Stimulated activated CD8-positive, alpha-beta memory T cell treated with anti-CD3 and anti-CD28 coated beads, Interleukin-4, amount 100 ng/mL, for 4 hours (primary cell): ENCODE measurements at places on chromosomes 3 and 15.

DNA sequence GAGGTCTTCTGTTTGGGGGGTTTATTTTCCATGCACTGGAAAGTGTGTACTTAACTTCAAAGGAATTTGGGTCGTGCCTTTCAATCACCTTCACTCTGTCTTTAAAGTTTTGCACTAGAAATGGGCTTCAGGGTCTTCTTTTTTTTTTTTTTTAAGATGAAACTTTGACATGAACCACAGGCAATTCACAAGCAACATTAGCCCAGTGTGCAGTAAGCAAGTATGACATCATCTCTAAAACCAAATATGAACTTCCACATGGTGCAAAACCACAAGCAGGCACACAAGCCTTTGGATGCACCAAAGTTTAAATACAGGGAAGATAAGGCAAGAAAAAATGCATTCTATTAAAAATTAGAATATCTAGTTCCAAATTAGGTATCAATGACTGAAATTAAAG lies 381.9 kb downstream of the ERC2 start:
- no peak for DNase-seq

DNA sequence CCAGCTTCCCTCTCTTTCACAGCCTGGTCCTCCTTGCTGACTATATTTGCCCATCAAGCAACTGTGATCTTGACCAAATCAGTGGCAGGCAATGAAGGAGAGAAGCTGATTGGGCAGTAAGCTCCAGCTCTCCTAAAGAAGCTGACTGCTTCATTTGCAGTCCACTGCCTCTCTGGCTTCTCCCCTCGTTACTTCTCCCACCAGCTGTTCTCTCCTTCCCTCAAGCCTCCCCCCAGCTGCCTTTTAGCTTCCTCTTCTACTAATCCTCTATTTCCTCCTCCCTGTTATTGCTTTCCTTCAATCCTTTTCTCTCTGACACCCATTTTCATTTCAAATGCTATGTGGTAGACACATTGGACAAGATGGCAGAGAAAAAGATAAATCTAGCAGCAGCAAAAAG lies 474.7 kb upstream of the UBE2E2 start:
- DNase-seq = no peak

DNA sequence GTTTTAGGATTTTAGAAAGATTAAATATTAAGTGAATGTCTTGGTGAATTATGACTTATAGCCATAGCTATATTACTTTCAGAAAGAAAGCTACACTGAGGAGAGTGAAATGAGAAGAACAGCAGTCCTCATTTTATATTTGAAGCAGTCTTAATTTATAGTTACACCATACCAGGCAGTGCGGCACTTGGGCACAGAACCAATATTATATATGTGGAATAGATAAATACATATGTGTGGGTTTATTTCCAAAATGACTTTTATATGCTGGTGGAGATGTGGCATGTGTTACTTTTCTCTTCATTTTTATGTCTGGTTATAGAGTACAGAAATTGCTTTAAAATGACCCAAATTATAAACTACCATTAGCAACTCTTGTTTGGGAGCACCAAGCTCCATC lies 759.5 kb downstream of the GRM7 start:
- no peak for DNase-seq

DNA sequence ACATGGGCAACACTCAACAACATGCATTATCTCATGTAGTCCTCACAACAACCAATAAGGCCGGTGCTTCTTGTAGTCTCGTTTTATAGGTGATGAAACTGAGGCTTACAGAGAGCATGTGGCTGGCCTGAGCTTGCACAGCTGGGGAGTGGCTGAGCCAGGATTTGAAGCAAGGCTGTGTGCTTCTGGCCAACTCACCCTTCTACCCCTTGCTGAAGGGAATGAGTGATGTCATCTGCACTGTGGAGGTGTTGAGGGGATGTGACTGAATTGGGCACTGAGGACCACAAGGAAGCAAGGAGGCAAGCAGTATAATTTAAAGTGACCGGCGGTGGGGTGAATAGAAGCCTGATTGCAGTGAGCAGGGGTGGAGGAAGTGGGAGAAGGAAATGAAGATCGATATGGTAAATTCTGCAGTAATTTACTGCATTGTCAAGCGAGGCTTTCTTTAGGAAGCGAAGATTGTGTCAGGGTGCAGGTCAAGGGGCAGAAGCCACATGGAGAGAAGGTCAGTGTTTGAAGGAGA lies 62.3 kb downstream of the MINAR1 start:
- DNase-seq = no peak

GRCh38 chr3:104245981-104246380 lies 1120.7 kb upstream of the ALCAM start:
- no peak for DNase-seq

DNA sequence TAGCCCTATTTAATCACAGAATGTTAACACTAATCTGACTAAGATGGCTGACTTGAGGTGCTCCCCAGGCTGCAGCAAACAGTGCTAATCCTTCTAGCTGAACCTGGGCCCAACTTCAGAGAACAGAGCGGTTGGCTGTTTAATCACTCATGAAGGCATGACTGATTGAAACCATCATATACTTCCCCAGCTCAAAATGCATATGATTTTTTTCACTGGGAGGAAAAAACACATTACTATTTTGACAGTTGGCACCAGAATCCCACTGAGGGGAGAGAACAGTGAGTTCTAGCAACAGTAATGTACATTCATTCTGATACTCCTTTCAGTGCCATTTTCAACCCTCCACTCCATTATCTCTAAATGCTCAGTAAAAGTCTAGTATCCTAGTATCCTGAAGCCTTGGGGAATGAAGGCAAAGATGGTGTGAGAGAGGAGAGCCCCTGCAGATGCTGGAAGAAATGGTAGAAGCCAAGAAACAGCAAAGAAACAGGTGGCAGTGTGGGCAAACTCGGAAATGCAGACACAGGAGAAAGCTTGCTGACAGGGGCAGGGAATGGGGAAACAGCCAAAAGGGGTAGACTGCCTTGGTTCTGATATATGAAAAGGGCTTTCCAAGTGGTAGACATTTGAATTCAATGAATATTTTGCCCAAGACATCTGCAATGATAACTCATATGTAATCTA lies 34.4 kb upstream of the CASR start:
- DNase-seq = no peak

DNA sequence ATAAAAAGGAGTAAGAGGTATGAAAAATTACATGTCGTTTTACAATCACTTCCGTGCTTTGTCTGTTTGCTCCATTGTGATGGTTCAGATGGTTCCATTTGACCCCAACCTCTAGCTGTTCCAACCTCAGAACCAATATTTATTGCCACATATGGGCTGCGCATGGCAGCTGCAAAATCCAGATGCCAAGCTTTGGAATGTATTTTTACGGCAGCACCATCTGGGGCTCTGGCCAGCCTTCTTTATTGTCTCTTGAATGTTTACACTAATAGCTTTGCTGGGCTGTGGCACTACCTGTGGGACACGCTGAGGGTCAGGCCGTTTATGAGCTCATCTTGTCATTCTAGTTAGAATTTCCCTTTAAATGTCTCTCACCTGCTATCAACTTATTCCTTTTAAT lies 219.8 kb downstream of the ROBO2 start:
- DNase-seq = no peak

GRCh38 chr3:164208048-164208447 lies 870.2 kb downstream of the SI start:
- DNase-seq = no peak

GRCh38 chr3:188468196-188468595 lies 314.2 kb downstream of the LPP start:
- DNase-seq = no peak

DNA sequence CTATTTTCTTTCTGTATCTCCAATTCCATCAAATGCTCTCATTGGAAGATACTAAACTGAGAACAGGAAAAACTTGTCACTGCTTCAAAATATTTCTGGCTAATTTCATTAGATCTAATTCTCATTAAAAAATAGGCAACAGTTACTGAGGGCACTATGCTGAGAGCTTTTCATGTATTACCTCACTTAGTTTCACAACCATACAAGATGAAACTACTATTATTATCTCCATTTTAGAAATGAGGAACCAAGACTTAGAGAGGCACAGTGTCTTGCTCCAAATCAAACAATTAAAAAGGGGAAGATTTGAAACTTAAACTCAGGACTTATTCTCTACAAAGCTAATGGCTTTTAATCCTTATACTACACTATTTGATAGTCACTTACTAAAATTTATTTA lies 7.2 kb upstream of the OTOL1 start:
- no peak for DNase-seq

DNA sequence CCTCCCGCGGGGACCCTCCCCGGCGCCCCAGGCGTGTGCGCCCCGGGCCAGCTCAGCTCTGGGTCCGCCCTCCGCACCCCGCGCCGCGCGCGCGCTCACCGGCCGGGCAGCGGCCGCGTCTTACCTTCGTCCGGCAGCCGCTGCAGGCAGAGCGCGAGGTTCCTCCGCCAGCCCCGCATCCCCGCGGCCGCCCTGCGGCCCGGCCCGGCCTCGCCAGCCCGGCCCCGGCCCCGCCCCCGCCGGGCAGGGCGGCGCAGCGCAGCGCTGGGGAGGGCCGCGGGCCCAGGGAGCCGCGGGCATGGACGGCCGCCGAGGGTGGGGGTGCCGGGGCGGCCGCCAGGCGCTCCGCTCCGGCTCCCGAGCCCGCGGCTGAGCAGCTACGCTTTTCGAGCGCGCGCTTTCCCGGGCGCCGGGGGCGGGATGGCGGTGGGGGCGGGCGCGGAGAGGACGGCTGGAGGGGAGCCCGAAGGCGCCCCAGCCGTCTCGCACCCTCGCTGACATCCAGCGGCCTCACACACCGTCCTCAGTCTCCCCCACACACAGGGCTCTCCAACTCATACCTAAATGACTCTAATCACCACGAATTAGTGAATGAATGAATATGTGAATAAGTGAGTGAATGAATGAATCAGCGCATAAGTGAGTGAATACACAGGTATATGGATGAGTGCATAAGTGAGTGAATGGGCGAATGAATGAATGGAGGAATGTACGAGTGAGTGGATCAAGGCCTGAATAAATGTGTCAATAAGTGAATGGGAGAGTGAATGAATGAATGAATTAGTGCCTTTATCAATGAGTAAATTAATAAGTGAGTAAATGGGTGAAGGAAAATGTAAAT lies 48.5 kb upstream of the CCDC174 start:
- DNase-seq = no peak

DNA sequence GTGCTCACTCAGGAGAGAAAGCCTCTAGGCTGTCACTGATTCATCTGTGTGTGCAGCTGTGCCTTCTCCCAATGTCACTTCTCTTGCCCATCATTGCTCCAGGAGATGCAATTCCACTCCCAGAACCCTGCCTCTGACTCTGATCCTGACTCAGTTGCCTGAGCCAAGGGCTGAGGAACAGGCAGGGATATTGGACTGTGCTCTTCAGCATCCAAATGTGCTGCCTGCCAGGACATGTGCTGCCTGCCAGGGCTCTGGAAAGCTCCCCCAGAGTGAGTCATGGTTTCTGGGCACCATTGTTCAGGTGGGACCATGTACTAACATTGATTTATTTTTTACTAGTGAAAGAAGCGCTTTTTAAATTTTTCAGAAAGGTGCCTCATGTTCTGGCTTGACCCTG lies 71.0 kb downstream of the TRIM42 start:
- no peak for DNase-seq
